Stimulated activated CD4-positive, alpha-beta T cell treated with anti-CD3 and anti-CD28 coated beads, TNF-alpha, amount 100 ng/mL, for 1 hour (primary cell): ENCODE measurements at places on chromosomes 1 and 21.

DNA sequence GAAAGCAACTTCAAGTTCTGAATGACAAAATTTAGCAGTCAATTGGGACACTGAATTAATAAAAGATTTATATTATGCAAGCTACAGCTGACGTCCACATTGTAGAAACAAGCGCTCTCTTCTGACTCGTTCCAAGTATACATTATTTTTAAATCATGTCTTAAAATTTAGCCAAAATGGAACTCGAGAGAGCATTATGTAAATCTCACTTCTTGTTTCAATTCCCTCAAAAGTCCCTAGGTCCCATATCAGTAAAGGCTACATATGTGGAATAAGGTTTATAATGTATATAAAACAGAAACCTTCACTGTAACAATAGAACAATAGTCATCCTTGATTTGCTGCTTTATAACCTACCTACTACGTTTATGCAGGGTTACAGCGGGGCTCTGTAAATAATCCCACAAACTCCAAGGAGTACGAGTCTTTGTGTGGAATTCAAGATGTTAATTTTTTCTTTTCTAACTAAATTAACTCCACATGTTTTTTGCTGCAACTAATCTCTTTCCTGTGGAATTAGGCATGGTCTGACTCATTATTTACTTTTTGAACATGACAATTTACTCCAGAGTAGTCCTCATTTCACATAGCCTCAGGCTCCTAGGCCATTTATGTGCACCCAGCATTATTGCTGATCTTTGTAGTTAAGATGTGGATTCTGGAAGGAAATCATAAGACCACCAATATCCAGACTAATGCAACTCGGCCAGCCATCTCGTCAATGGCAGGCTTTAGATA, 785.1 kb downstream of the LTN1 start:
- no peak for DNase-seq

DNA sequence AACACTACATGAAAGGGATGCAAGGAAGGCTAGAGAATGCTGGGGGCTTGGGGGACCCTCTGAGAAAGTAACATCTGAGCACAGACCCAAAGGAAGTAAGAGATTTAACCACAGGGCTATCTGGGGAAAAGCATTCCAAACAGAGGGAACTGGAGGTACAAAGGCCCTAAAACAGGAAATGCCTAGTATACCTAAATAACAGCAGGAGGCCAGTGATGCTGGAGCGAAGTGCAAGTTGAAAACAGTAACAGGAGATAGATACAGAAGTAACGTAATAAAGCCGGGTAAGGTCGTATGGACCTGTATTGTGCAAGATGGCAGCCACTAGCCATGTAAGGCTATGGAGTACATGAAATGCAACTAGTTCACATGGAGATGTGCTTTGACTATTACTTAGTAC, 52.1 kb downstream of the CD34 start:
- no peak for DNase-seq

DNA sequence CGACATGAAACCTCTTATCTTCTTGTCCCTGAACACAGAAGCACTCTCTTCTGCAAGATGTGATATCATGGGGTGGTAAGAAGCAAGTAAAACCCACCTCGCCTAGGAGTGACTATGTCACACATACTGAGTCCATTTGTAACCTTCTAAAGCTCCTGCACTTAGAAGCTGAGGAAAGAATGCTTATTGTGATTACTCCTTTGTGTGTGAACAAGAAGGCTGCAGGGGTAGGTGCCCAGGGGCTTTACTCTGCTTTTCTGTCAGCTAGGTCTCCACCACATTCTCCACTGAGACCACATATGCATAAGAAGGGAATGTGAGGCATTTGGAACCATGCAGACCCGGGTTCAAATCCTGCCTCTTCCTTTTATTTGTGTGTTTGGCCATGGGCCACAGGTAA, 144.3 kb downstream of the DMRTA2 start:
- DNase-seq: no peak

DNA sequence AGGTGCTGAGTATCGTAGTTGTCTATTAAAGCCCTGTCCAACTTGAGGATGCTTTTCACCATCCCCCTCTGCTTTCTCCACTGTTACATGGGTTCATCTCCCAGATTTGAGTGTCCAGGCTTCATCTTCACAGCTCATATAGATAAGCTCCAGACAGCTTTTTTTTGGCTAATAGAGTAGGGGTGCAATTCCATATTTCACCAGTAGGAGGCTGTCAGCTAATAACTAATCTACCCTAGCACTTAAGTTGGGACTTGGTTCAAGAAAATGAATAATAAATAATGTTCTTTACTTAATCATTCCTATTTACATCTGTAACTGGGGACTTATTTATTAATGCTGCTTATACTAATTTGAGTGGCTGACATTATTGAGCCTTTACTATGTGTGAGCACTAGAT, 124.5 kb downstream of the IGSF21 start:
- no peak for DNase-seq

DNA sequence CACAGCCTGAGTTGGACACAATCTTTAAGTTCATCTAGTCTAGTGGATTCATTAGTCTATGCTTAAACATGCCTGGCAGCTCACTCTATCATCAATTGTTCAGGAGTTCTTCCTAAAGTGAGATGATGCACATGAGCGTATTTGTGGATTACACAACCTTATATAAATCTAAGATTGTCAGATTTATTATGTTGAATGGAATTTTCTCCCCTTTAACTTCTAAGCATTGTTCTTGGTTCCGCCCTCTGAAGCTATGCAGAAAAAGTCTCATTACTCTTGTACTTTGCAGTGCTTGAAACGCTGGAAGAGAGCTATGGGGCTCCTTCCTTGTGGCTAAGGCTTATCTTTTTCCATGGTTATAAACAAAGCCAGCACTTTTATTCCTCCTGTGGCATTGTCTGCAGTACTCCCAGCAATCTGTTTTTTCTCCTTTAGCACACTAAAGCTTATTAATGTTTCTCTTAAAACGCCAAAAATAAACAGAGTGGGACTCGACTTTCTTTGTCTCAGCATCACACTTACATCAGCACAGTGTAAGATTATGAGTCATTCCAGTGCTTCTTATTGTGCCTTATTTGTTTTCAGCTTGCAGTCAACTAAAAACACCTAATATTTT, 316.8 kb upstream of the CAMK1G start:
- DNase-seq: no peak

DNA sequence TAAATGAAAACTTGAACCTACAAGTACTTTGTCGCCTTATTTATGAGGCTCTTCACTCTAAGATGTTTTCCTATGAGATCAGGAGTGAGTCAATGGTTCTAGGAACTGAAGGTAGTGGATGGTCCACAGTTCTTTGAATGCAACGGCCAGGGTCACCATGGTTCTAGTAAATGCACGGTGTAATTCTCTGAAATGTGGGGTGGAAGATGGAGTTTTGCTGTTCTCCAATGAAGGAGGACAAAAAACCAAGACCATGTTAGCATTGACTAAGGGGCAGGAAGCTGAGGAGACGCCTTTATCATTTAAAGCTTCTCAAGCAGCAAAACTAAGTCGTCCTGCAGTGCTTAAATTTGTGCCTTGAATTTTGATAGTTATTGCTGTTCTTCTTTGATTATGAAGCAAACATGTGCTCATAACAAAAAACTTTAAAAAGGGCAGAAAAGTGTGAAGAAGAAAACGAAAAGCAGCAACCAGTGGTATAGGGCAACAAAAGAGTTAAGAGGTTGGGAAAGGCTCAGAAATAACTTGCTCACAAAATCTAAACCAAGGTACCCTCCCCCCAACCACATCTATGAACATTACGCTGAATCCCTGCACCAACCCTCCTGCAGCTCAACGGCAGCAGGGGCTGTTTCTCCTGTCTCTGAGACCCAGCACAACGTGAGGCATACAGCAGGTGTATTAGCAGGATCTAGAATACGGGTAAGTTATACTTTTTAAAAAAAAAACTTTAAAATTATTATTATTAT, 85.0 kb downstream of the MRPL37 start:
- no peak for DNase-seq

DNA sequence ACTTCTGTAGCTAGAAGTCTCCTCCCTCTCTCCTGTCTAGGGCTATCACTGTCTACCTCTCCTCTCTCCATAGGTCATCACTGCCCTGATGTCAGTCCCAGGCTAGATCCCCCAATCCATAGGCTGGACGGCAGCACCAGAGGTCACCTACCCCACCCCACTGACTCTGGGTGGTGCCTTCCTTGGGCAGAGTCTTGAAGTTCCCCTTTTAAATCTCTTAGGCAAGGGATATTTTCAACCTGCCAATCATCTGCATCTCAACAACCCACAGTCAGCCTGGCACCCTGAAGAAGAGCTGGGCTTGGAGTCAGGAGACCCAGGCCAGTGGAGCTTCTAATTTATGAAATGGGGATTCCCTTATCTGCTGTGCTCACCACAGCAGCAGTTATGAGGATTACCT, 13.2 kb downstream of the MYBPH start:
- no peak for DNase-seq

DNA sequence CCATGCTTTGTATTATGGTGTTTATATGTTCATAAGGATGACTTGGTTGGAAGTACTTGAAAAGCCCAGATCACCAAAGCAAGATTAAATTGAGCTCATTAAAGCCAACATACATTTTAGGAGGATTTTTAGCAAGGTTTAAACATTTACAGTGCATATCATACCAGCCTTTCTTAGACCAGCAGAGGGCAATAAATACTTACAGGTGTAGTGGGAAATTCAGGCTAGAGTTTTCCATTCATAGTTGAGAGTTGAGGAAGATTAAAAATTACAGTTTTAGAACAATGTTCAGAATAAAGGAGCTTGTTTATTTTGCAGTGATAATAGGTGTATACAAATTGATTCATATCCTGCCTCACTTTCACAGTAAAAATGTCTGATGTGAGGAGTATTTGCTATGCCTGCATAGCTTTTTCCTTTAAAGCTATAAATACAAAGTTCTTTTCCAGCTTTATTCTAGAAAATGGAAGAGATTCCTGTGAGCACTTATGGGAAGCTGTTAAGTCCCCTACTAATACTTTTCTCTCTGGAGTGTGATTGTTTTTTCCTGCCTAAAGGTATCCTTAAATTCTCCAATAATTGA, 35.3 kb downstream of the DTL start:
- no peak for DNase-seq

- no peak for DNase-seq
Measured at GRCh38 chr1:119330466-119331189, 38.0 kb upstream of the HAO2 start.
